Head of caudate nucleus (tissue), 42 donors: ENCODE measurements at places on chromosomes 4 and X.

DNA sequence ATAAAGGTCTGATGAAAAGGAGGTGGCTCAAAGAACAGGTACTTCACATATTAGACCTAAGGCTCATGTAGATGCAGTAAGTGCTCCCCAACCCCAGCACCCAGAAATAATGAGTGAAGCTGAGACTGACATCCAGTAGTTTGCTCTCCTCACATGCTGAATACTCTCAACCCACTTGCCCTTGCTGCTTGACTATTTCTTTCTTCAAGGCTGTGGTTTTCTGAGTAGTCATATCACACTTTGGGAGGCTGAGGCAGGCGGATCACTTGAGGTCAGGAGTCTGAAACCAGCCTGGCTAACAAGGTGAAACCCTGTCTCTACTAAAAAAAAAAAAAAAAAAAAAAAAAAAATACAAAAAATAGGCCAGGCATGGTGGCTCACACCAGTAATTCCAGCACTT lies 51.5 kb upstream of the PRPS1 start:
- DNase-seq: no peak

- no peak for DNase-seq
Observed at GRCh38 chr4:26268246-26268645, 52.6 kb upstream of the RBPJ start.

- DNase-seq: no peak
Observed at GRCh38 chrX:2517055-2517454, 16.3 kb upstream of the DHRSX start.

GRCh38 chr4:152635851-152636250 lies 43.9 kb downstream of the TMEM154 start:
- DNase-seq: no peak

DNA sequence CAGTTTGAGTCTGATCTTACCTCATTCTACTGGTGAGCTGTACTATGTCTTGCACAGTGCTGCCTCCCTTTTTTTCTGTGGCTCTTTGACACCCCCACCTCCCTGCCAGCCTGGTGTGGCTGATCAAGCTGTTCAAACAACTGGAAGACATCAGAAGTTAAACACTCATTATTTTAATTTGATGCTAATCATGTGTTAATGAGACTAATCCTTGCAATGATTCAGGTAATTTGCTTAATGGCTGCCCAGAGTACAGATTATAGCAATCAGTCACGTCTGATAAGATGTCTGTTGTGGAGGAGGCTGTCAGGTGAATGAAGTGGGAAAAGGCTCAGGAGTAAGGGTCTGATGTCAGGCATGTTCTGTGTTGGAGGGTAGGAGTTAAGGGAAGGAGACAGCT lies 87.4 kb upstream of the GK2 start:
- no peak for DNase-seq

DNA sequence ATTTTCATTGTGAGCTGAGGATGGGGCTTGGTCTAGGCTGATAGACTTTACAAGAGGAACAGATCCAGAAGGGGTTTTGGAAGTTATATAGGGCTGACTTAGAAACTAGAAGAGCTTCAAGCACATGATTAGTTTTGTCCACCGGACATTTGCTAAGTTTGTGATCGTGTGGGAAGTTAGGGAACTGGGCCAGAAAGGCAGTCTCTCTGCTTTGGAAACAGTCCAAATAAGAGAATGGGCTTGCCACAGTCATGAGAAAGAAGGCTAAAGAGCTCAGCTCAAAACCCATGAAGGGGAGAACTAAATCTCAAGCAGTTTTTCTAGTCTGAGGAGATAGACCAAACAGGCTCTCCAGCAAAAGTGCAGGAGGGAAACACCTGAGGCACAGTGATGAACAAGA lies 67.8 kb downstream of the ZNF674 start:
- no peak for DNase-seq

DNA sequence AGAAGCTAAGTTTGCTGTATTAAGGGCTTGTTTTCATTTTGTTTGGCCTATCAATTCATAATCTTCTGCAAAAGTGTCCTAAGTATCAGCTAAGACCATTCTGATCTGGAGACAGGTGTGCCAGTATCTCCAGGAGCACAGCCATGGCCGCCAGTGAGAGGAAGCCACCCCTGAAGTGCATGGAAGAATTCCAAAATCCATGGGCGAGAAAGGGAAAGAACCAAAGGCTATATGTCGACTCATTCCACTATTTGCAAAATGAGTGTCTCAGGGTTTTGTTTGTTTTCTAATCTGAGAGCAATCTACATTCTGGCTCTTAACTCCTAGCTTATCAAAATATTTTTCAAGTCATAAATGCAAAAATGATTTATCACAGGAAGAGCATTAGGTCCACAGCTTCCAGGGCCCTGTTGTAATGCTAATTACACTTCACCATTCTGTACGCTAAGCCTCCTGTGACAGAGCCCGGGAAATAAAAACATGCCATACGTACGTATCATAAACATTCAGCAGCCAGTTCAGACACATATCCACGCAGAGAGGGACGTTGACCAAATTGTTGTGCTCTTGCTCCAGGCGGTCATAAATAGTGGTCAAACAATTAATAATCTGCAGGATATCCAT lies 137.3 kb upstream of the FTHL17 start:
- DNase-seq: no peak

DNA sequence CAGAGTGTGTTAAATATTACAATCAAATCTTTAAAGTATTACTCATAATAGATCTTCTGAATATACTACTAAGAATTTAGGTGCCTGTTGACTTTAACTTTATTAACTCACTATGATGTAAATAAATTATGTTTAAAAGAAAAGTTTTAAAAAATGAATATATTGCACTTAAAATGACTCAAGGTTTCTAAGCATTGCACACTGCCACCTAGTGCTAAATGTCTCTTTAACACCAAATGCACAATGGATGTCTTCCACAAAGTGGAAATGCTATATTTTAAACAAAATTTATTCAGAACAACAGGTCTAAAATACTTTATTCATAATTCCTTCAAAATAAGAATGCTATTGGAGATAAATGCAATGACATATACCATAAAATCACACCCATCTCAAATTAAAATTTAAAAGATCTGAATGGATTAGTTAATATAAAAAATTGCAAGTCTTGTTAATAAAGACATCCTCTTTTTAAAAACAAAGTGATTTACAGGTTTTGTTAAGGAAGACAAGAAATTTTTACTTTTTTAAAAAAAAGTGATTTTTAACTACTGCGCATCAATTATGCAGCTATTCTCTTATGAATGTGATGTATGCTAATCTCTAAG lies 5.5 kb downstream of the INPP4B start:
- no peak for DNase-seq

GRCh38 chrX:36543499-36543898 lies 464.7 kb upstream of the FAM47C start:
- DNase-seq: no peak

DNA sequence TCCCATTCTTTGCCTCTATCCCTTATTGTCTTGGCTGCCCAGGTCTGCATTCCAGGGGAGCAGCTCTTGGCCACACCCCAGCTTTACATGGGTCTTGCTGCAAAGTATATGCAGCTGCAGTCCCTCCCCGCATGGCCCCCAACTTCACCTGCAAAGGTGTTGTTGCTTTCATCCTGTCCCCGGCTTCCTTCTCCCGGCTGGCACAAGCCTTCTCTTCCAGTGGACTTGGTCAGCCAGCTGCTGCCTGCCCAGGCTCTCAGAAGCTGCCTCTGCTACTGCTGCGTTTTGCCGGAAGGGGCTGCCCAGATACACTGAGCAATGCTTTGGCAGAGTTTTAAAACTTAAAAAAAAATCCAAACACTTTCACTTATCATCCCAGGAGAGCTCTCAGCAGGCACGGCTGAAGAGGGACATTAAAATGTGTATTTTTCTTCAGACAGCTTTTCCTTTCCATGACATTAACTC lies 121.2 kb upstream of the PDLIM3 start:
- peak; percentile 28 for DNase-seq

GRCh38 chr4:52824603-52825459 lies 37.3 kb upstream of the RASL11B start:
- DNase-seq: no peak
